HT1080 (cell line): ENCODE measurements at places on chromosomes 16 and 17. TPM values are rescaled to one million over a fixed set of nuclear protein-coding genes. Genes with fewer than 3 reads are reported as not detected.

DNA sequence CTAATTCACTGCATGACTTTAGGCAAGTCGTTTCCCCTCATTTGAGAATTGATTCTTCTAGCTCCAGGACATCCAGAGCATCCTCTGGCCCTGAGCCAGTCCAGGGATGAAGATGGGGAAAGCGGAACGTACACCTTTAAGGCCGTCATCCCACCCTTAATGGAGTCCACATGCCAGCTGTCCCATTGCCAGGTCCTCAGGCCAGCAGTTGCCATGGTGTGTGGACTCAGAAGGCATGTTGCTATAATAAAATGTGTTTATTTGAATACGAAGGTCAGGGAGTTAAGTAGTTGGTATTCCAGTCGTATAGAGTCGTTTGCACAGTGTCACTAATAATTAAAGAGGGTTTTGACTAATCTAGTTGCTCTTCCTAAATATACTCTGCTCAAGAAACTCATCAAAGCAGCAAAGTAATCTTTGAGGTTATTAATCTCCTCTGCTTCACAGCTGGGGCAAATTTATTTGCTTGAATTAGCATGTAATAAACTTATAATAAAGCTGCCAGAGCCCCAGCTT is 30.4 kb downstream of the CCDC182 start:
- DNase-seq = no peak

GRCh38 chr16:87255866-87256265 is 61.3 kb downstream of the C16orf95 start:
- no peak for DNase-seq

Gene KAT2A
- total RNA-seq = 19.6 and 28.0 TPM in 2 replicates

DNA sequence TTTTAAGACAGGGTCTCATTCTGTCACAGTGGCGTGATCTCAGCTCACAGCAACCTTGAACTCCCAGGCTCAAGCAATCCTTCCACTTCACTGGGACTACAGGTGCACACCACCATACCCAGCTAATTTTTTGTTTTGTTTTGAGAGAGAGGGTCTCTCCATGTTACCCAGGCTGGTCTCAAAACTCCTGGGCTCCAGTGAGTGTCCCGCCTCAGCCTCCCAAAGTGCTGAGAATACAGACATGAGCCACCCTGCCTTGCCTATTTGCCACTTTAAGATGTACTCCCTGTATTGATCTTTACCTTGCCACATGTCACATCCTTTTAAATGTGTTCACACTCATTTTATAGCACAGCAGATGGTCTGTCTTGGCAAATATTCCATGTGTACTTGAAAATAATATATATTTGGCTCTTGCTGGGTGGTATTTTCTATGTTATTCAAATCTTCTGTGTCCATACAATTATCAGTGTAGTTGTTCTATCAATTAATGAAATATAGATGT is 50.5 kb downstream of the VMP1 start:
- DNase-seq = no peak

Gene RAC3
- total RNA-seq = 41.7 and 46.9 TPM in 2 replicates

- no peak for DNase-seq
Observed at GRCh38 chr16:78570399-78571141, 471.1 kb downstream of the WWOX start.

DNA sequence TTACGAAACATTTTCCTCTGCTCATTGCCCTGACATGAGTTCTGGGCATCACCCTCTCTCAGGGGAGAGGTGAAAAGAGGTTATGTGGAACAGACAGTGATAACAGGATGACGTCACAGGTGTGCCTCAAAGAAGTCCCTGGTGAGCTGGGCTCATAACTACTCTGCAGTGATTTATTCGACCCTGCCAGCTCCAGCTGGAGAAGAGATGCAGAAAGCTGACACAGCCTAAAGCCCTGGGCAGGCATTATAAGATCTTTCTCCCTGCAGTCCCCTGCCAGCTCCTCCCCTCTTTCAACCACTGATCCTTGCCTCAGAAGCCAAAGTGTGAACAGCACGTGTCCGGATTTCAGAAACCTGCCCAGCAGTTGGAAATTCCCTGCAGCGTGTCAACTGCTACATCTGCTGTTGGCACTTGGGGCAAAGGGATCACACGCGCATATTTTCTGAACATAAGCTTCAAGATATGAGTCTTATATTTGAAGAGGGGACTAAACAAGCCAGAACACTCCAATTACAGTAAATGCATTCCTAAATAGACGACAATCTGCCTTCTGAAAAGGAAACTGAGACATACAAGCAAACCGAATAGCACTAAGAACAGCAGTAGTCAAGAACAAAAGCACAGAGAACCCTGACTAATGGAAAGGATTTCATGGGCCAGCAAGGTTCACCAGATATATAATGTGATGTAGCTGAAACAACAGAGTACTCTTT is 80.5 kb downstream of the SMG6 start:
- no peak for DNase-seq

DNA sequence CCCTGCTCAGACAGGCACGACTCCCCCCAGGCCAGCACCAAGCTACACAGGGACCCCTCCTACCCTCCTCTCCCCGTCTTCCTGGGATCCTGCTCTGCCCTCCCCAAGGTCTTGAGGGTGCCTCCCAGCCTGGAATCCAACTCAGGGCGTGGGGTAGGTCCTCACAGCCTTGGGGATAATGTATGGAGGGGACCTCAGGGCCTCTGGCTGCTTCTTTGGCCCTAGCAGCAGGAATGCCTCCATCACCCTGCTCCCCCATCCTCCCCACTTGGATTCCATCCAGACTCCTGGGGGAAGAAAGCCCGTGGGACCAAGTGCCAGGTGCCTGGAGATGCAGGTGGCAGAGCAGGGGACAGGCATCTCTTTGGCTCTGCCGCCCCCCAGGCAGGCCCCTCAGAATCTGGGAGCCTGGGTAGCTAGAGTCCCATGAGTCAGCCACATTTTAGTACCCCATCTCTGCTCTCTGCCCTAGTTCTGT is 10.7 kb upstream of the STAC2 start:
- DNase-seq = no peak

Gene KCNH4
- not detected in 2 replicates for total RNA-seq

DNA sequence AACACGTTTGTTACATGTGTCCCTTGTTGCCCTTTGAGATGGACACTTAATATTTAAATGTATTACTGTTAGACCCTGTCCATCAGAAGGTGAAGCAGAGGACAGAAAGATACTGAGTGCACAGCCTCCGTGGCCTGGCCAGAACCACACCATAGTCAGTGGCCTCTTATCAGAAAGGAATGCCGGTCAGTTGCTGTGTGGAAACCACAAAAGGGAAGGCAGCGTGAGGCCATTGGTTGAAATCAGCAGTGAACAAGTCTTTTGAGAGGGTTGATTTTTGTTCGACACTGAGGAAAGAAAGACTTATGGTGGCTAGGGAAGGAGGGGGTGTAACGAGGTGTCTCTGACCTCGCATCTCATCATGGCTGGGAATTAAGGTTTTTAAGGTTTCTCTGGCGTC is 85.4 kb upstream of the CLEC18A start:
- peak; percentile 72 for DNase-seq

GRCh38 chr17:13337864-13338371 is 263.8 kb downstream of the HS3ST3A1 start:
- DNase-seq = peak; percentile 79

DNA sequence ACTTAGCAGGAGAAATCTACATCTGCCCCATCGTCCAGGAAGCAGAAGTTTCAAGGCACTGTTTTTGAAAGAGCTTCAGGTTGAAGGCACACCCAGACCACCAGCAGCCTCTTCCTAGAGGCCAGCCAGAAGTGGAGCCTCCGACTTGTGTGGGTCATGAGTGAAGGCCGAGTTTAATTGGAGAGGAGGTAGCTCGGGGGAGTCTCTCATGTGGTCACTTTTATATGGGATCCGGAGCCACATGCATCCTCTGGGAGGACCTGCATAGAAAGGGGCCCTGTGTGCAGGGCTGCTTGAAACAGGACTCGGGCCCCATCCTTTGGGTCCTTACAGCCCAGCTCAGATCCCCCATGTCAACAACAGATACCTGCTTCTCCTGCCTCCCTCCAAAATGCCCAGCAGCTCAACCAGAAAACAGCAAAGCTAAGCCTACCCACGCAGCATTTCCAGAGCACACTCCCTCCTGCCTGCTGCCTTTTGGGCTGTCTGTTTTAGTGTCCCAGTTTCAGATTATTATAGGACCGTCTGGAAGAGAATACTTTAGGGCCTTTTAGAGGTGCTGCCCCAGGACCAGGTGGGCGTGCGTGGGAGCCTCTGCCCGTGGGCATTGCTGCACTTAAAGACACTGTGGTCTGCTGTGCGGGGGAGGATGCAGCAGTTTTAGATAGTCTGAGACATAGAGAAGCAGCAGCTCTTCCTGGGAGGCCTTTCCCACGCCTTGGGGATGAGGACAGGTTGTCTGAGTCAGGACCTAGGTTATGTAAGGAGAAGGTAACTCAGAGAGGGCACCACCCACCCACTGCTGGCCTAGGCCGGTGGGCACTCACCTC is 29.5 kb downstream of the MPRIP start:
- DNase-seq = no peak

GRCh38 chr16:12459391-12460063 is 344.2 kb downstream of the CPPED1 start:
- no peak for DNase-seq

- DNase-seq = peak; percentile 98
Observed at GRCh38 chr17:47279062-47279801, 25.6 kb downstream of the ITGB3 start.

GRCh38 chr17:15092762-15093161 is 172.4 kb downstream of the PMP22 start:
- peak; percentile 62 for DNase-seq

Gene CA10
- not detected in 2 replicates for total RNA-seq

GRCh38 chr17:68122587-68122986 is 87.1 kb downstream of the KPNA2 start:
- no peak for DNase-seq

DNA sequence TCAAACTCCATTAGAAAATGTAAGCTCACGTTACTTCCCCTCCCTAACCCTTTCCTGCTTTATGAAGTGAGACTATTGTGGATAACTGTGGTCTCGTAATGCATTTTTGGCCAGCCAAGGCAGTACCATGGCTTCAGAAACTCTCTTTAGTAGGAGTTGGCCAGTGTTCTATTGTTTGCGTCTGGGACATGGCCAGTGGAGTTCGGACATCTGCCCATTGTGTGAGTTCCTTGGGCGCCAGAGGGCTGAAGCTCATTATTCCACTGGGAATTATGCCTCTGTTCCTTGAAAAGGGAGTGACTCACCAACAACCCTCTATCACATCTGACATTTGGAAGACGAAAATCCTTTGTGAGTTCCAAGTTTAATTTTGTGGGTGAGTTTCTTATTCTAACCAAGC is 319.5 kb upstream of the SOX9 start:
- no peak for DNase-seq

DNA sequence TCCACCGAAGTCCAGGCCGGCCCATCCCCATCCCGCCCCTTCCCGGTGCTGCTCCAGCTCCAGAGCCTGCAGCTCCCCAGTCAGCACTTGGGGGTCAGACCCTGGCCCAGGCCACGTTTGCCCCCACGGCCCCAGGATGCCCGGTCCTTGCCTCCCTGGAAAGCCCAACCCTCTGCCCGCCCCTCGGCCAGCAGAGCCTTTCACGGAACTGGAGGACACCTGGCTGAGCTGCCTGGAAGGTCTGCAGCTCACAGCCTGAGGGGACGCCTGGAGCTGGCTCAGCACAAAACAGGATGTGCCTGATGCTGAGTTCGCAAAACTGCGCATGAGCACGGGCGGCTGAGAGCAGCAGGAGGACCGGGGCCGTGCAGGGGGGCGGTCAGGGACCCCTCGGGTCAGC is 29.7 kb upstream of the SSTR5 start:
- DNase-seq = no peak

- peak; percentile 74 for DNase-seq
Observed at GRCh38 chr17:48351911-48352332, 78.1 kb downstream of the SKAP1 start.

Gene TUBB3
- total RNA-seq = 426 and 456 TPM in 2 replicates

GRCh38 chr16:48294724-48295123 is 47.4 kb upstream of the ABCC11 start:
- no peak for DNase-seq

Gene WSCD1
- 0.10 and 0.67 TPM in 2 replicates for total RNA-seq

GRCh38 chr17:4833941-4834680 is 971 bp downstream of the MINK1 start:
- DNase-seq = peak; percentile 41

Gene TMEM97
- total RNA-seq = 41.3 and 52.9 TPM in 2 replicates

DNA sequence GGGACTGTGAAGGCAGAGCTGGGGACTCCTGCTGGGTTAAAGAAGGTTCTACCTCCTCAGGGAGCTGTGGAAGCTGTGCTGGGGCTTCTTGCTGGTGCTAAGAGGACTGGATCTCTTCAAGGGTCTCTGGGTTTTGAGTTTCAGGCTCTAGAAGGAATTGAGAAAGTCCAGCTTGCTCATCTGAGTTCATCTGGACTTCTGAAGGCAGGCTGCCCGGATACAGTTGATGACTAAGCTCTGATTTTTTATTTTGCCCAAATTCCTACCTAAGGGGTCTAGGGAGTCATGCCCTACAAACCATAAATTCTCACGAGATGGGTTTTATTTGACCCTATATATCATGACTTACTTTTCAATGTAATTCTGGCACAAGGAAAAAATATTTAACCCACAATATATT is 46.8 kb upstream of the TMEM97 start:
- DNase-seq = peak; percentile 31

GRCh38 chr16:85615852-85616606 is 2.9 kb downstream of the GSE1 start:
- peak; percentile 64 for DNase-seq

DNA sequence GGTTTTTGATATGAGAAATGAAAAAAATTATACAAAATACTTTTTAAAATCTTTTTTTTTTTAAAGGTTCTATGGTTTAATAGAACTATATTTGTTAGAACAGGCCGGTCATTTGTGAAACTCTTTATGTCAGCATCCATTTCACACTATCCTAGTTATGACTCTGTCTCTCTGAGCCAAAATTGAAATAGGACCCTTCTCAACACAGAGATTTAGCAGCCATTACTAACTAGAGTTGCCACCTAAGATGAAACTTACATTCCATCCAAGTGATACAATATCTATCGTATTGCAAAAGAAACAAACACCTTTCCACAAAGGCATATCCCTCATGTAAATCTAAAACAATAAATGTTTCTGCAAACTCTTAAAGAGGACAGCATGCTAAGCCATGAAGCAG is 249.8 kb downstream of the CDH11 start:
- DNase-seq = no peak

Gene ICAM2
- 8.2 and 9.5 TPM in 2 replicates for total RNA-seq

Gene PPP1R1B
- 0.30 TPM in 1 of 2 replicates, not detected in the other for total RNA-seq

DNA sequence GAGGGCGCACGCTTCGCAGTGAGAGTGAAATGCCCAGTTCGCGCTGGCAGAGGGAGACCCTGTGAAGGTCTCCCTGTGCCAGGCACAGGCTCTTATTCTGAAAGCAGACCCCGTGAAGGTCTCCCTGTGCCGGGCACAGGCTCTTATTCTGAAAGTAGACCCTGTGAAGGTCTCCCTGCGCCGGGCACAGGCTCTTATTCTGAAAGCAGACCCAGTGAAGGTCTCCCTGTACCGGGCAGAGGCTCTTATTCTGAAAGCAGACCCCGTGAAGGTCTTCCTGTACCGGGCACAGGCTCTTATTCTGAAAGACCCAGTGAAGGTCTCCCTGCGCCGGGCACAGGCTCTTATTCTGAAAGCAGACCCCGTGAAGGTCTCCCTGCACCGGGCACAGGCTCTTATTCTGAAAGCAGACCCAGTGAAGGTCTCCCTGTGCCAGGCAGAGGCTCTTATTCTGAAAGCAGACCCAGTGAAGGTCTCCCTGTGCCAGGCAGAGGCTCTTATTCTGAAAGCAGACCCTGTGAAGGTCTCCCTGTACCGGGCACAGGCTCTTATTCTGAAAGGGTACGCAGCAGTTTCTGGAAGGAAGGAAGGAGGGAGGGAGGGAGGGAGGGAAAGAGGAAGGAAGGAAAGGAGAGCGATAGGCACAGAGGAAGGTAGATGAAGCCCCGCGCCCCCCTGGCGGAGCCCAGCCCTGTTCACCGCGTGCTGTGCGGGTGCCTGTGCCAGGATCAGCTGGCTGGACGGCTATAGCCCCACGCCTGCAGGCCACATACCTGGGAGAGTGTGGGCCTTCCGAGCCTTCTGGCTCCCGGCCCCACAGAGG is 55.3 kb downstream of the WDR45B start:
- DNase-seq = peak; percentile 81
